Parietal lobe (tissue), 2 donors: ENCODE measurements at places on chromosomes 3 and 15. TPM values are rescaled to one million over a fixed set of nuclear protein-coding genes. Genes with fewer than 3 reads are reported as not detected.

The PLXNB1 gene
- 152 TPM for total RNA-seq

The GOLGA6A gene
- total RNA-seq: not detected

The ACP3 gene
- total RNA-seq: 0.63 TPM

The SUSD5 gene
- total RNA-seq: 2.5 TPM

The TLE3 gene
- total RNA-seq: 144 TPM

The RYK gene
- total RNA-seq: 91.7 TPM

The CASR gene
- 0.31 TPM for total RNA-seq

The UBA7 gene
- 6.6 TPM for total RNA-seq

The ALPK3 gene
- 1.6 TPM for total RNA-seq

The CYP1A1 gene
- 0.31 TPM for total RNA-seq

The CHRM5 gene
- 0.63 TPM for total RNA-seq

The SCG5 gene
- 134 TPM for total RNA-seq

The PLCB2 gene
- 6.9 TPM for total RNA-seq

The WDR49 gene
- 8.8 TPM for total RNA-seq

The SPRED1 gene
- total RNA-seq: 67.3 TPM

The IL5RA gene
- total RNA-seq: 1.3 TPM

The CPA3 gene
- total RNA-seq: not detected

The CYP11A1 gene
- total RNA-seq: not detected

The DZIP1L gene
- total RNA-seq: 26.9 TPM

The ALS2CL gene
- total RNA-seq: 4.4 TPM

The SMCO1 gene
- total RNA-seq: not detected

The ZMYND10 gene
- 3.4 TPM for total RNA-seq

The ACVR2B gene
- total RNA-seq: 61.0 TPM

The GXYLT2 gene
- total RNA-seq: 3.4 TPM

The SPTSSB gene
- 4.1 TPM for total RNA-seq

The CEMIP gene
- total RNA-seq: 1.6 TPM

The ISLR gene
- total RNA-seq: 1.6 TPM

The MORC1 gene
- not detected for total RNA-seq

The ZNF660 gene
- total RNA-seq: 28.5 TPM

The MYO5C gene
- 2.8 TPM for total RNA-seq

The CPEB1 gene
- total RNA-seq: 4.7 TPM

The C3orf49 gene
- total RNA-seq: not detected

The MYO1E gene
- total RNA-seq: 17.2 TPM

The PARP15 gene
- under 0.01 TPM for total RNA-seq

The THSD4 gene
- 0.94 TPM for total RNA-seq

The ARNT2 gene
- 69.2 TPM for total RNA-seq

The LIPH gene
- total RNA-seq: not detected

The ZNF662 gene
- 35.7 TPM for total RNA-seq

The ILDR1 gene
- total RNA-seq: not detected

The SH2D7 gene
- total RNA-seq: not detected

The PIF1 gene
- 3.8 TPM for total RNA-seq

The SLC24A5 gene
- not detected for total RNA-seq

The OSTN gene
- total RNA-seq: 26.6 TPM

The CCDC191 gene
- 9.1 TPM for total RNA-seq

The PLAAT1 gene
- total RNA-seq: 7.8 TPM

The PRSS50 gene
- 0.31 TPM for total RNA-seq

The SLC28A2 gene
- total RNA-seq: not detected

The ABCF3 gene
- 79.2 TPM for total RNA-seq

The SOX14 gene
- not detected for total RNA-seq

The CD96 gene
- not detected for total RNA-seq

The TRIM59 gene
- 14.1 TPM for total RNA-seq

The GOLGA8S gene
- total RNA-seq: under 0.01 TPM

The CATSPER2 gene
- total RNA-seq: 18.2 TPM

The GOLGA6D gene
- not detected for total RNA-seq

The IL17RE gene
- total RNA-seq: 0.31 TPM

The GP9 gene
- not detected for total RNA-seq

The COX17 gene
- total RNA-seq: 16.0 TPM

The PAK6 gene
- 16.0 TPM for total RNA-seq

The FHIT gene
- total RNA-seq: 4.7 TPM
